ENCODE measurements at places on chromosomes 5 and 9.

- peaks cover 13% of the 10 kb centered on the region for H3K4me1 ChIP-seq
- no peak overlapping the region for H3K4me3 ChIP-seq
- H3K27me3 ChIP-seq: peaks cover 28% of the 10 kb centered on the region
- no peak for DNase-seq
- H3K27ac ChIP-seq: no peak overlapping the region
Observed at GRCh38 chr5:122316656-122317055, 4.6 kb downstream of the SNCAIP start.

DNA sequence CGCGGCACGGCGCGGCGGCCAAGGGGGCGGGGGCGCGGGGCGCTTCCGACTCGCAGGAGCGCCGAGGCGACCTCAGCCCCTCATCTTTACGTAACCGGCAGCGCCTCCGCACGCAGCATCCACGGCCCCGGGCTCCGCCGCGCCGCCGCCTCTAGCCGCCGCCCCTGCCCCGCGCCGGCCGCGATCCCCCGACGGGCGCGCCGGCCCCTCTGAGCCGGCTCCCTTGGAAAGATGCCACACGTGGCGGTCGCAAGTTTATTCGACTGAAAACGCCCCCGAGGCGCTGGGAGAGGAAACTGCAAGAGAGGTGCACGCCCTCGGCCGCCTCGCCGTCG lies 1.0 kb downstream of the KLF9 start:
- H3K36me3 ChIP-seq: no peaks in the 10 kb centered on the region
- peak; percentile 14 for DNase-seq
- peaks cover 6% of the 10 kb centered on the region for H3K4me1 ChIP-seq
- H3K27me3 ChIP-seq: peaks cover 66% of the 10 kb centered on the region

- H3K4me3 ChIP-seq: no peak overlapping the region
- no peaks in the 10 kb centered on the region for H3K36me3 ChIP-seq
- peaks cover 14% of the 10 kb centered on the region for H3K4me1 ChIP-seq
- no peak for DNase-seq
Observed at GRCh38 chr5:73692166-73692640, 66.2 kb downstream of the ARHGEF28 start.

GRCh38 chr5:83726912-83727311 lies 6.3 kb upstream of the HAPLN1 start:
- H3K27me3 ChIP-seq: no peaks in the 10 kb centered on the region
- no peak overlapping the region for H3K4me3 ChIP-seq
- H3K36me3 ChIP-seq: no peaks in the 10 kb centered on the region
- DNase-seq: no peak
- no peak overlapping the region for H3K27ac ChIP-seq

DNA sequence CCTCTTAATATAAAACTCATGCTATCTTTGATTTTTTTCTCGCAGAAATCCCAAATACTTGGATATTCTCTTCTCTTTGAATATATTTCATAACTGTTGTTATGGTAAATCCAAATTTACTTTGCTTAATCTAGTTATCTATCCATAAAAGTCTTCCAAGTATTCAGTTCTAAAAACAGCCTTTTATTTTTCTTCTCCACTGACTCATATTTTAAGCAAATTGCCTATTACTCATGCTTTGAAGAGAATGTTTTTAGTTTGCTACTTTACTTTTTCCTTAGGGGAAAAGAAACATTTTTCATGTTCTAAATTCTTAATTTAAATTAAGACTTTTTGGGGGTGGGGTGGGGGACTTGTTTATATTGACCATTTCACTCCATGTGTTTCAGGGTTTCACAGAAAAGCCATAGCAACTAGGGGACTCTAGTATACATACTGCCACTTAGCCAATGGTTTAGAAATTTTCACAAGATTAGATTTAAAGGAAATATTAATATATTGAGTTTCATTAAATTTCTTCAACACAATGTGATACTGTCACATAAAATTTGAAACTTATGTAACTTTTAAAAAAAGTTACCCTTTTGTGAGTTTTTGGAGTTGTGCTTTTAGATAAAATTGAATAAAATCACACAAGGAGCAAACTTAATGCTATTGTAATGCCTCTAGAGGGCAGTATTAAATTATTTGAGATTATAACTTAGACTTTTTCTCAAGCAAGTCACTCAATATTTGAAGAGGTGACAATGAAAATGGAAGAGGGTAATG lies 545.8 kb upstream of the ARRDC3 start:
- no peaks in the 10 kb centered on the region for H3K36me3 ChIP-seq
- H3K4me1 ChIP-seq: no peaks in the 10 kb centered on the region
- no peak for DNase-seq
- no peak overlapping the region for H3K4me3 ChIP-seq
- H3K27ac ChIP-seq: no peak overlapping the region
- no peaks in the 10 kb centered on the region for H3K27me3 ChIP-seq

DNA sequence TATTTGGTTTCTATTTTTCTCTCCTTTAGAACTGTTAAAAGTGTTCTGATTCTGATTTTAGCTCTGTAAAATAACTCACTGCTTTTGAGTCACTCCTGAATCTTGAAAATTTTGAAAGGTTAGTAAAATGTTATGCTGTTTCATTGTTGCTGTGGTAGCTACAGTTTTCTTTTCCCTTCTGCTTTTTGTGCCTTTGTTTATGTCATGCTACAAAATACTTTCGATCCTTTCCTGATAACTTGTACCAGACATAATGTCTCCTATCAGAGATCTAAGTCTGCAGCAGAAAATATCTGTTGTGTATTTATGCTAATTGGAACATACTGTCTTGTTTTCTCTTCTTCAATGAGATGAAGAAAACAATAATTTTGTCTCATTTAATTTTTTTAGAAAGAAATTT lies 26.9 kb upstream of the CEP120 start:
- H3K4me1 ChIP-seq: peaks cover 9% of the 10 kb centered on the region
- DNase-seq: no peak
- H3K36me3 ChIP-seq: no peaks in the 10 kb centered on the region
- no peak overlapping the region for H3K27ac ChIP-seq
- no peak overlapping the region for H3K4me3 ChIP-seq

GRCh38 chr9:109179801-109180523 lies 12.9 kb upstream of the FRRS1L start:
- H3K36me3 ChIP-seq: no peaks in the 10 kb centered on the region
- H3K27ac ChIP-seq: no peak overlapping the region
- H3K4me1 ChIP-seq: no peaks in the 10 kb centered on the region
- DNase-seq: no peak
- H3K4me3 ChIP-seq: no peak overlapping the region

- no peak overlapping the region for H3K27ac ChIP-seq
- H3K4me1 ChIP-seq: peaks cover 23% of the 10 kb centered on the region
- H3K27me3 ChIP-seq: no peaks in the 10 kb centered on the region
- no peaks in the 10 kb centered on the region for H3K36me3 ChIP-seq
Observed at GRCh38 chr5:88827997-88828396, 55.0 kb downstream of the MEF2C start.

DNA sequence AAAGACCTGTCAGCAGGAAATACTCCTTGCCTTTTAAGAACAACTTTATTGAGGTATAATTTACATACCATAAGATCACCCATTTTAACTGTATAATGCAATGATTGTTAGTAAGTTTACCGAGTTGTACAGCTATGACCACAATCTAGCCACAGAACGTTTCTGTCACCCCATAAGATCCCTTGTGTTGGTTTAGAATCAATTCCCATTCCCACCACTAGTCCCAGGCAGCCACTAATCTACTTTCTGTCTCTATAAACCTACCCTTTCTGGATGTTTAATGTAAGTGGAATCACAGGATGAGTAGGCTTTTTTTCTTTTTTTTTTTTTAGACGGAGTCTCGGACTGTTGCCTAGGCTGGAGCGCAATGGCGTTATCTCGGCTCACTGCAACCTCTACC lies 4.4 kb downstream of the GPR107 start:
- H3K36me3 ChIP-seq: peaks cover 2% of the 10 kb centered on the region
- H3K27ac ChIP-seq: no peak overlapping the region
- no peak overlapping the region for H3K4me3 ChIP-seq
- peaks cover 5% of the 10 kb centered on the region for H3K4me1 ChIP-seq

DNA sequence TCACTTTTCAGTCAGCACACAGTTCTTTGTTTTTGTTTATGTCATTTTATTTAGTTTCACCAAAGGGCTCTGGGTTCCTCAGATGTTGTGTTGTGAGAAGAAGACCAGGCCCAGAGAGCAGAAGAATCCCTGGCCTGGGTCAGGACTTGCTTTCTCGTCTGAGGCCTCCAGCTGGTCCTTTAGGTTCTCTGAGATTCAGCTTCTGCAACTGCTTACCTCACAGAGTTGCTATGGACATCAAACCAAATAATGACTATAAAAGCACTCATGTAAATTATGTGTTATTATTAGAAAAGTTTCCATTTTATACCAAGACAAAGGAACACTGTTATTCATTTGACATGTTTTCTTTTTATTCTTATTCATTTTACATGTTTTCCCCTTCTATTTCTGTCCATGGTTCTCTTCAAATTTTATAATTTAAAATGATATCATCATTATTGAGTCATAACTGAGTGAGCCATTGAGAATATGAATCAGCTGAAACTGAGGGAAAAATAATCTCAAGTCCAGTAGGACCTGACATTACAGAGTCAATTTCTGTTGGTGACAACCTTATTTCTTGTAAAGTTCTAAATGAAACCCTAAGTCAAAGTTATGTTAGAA lies 44.0 kb upstream of the GLRX start:
- H3K4me1 ChIP-seq: peaks cover 38% of the 10 kb centered on the region
- no peak for DNase-seq
- no peaks in the 10 kb centered on the region for H3K36me3 ChIP-seq
- H3K4me3 ChIP-seq: no peak overlapping the region
- no peaks in the 10 kb centered on the region for H3K27me3 ChIP-seq

GRCh38 chr9:123344192-123344949 lies 11.6 kb upstream of the CRB2 start:
- DNase-seq: no peak
- H3K4me1 ChIP-seq: no peaks in the 10 kb centered on the region
- H3K4me3 ChIP-seq: no peak overlapping the region
- peaks cover 13% of the 10 kb centered on the region for H3K27me3 ChIP-seq

DNA sequence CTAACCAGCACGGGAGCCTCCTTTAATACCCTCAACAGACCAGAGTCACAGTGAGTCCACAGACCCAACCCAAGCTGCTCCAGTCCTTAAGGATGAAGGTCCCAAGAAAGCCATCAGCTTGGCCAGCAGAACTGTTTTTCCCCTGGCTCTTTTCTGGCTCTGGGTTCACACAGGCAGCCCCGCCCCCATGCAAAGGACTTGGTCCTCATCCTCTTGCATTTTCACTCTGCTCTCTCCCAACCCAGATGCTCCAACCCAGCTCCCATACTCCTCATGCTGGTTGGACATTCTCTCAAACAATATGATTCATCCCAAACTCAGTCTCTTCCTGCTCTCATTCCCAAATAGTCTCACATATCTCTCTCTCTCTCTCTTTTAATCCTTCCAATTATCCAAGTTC lies 74.2 kb upstream of the SPOCK1 start:
- H3K4me1 ChIP-seq: no peaks in the 10 kb centered on the region
- H3K27ac ChIP-seq: no peak overlapping the region
- H3K36me3 ChIP-seq: no peaks in the 10 kb centered on the region
- H3K27me3 ChIP-seq: peaks cover 3% of the 10 kb centered on the region

DNA sequence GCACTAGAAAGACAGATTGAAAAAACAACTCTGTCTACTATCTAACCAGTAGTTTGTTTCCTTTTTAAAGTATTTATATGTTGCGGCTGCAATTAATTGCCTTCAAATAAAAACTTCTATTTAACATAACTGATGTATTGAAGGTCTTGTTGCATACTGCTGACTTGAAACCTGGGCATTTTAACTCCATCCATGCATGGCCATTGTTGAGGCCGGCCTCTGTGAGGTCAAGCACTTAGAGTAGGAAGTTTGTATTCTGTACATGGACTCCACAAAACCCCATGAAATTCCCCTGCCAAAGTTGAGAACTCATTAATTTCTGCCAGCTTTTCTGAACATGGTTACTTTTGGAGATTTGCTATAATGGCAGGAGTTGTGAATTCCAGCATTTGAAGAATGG lies 150.6 kb downstream of the GAS1 start:
- no peaks in the 10 kb centered on the region for H3K36me3 ChIP-seq
- H3K4me1 ChIP-seq: no peaks in the 10 kb centered on the region
- DNase-seq: no peak
- no peak overlapping the region for H3K4me3 ChIP-seq

DNA sequence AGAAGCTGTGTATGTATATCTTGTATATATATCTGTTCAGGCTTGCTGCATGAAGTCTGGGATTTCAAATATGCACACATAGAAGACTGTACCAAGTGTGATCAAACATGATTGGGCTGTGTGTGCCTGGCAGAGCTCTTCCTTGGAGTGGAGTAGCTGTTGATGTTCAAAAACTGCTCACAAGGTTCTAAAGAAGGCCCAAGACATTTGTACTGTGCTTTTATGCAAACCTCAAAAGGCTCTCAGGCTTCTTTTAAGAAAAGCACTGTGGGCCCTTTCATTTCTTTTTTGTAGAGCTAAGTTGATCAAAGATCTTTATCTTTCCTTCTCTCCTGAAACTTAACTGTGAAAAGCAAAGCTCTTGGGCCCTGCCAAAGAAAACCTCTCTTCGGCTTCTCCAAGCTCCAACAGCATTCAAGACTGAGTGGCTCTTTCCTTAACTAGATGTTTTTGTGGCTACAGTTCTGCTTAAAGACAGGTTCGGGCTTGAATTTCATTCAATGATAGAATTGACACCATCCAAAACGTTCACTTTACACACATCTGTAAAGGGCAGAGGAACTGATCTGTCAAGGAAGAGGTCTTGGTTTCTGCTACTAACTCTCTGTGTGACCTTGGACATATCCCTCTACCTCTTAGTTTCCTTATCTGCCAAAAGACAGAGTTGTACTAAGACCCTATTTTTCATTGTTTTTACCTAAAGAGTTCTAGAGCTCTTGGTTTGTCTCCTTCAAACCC lies 105.8 kb upstream of the IL6ST start:
- H3K4me1 ChIP-seq: no peaks in the 10 kb centered on the region
- H3K27me3 ChIP-seq: no peaks in the 10 kb centered on the region
- no peak overlapping the region for H3K4me3 ChIP-seq
- no peak overlapping the region for H3K27ac ChIP-seq

GRCh38 chr5:52657247-52657645 lies 130.5 kb upstream of the ITGA1 start:
- no peaks in the 10 kb centered on the region for H3K4me1 ChIP-seq
- no peak overlapping the region for H3K4me3 ChIP-seq
- no peaks in the 10 kb centered on the region for H3K36me3 ChIP-seq
- H3K27me3 ChIP-seq: peaks cover 2% of the 10 kb centered on the region
- no peak for DNase-seq

DNA sequence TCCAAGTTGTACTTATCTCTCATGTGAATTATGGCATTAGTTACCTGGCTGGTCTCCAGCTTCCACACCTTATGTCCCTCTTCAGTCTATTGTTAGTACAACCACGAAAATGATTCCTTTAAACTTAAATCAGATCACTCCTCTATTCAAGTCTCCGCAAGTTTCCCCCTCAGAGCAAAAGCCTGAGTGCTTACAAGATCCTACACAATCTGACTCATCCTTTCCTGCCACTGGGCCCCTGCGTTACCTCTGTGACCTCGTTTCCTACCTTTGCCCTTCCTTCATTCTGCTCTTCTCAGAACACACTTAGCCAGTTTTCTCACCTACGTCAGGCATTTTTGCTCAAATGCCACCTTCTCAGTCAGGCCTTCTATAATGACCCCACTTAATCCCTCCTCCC lies 45.1 kb upstream of the GLIS3 start:
- no peaks in the 10 kb centered on the region for H3K36me3 ChIP-seq
- H3K27me3 ChIP-seq: no peaks in the 10 kb centered on the region

- peaks cover 3% of the 10 kb centered on the region for H3K27me3 ChIP-seq
- H3K4me1 ChIP-seq: peaks cover 2% of the 10 kb centered on the region
- peaks cover 3% of the 10 kb centered on the region for H3K36me3 ChIP-seq
- DNase-seq: peak; percentile 98
Observed at GRCh38 chr9:128117613-128118471, 9.7 kb downstream of the PTGES2 start.

Data from progenitor cell of endocrine pancreas (in vitro differentiated cells).